ENCODE measurements at places on chromosomes 3 and 15.

DNA sequence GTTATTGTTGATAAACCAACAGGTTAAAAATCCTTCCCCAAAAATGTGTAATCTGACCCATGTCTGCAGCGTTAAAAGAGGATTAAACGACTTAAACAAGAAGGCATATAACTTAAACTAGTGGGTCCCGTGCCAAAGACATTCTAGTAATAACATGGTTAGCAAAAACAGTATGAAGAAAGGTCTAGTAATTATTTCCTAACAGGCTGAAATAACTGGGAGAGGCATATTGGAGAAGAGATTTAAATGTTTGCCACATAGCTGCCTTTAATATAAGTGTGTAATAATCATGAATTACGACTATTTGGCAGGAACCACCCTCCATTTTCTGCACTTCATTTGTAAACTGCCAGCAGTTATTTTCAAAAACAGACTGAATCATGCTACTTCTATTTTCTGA, 67.7 kb upstream of the CSPG5 start:
- no peak for DNase-seq

GRCh38 chr3:124722589-124722988, 7.7 kb upstream of the UMPS start:
- DNase-seq: no peak

DNA sequence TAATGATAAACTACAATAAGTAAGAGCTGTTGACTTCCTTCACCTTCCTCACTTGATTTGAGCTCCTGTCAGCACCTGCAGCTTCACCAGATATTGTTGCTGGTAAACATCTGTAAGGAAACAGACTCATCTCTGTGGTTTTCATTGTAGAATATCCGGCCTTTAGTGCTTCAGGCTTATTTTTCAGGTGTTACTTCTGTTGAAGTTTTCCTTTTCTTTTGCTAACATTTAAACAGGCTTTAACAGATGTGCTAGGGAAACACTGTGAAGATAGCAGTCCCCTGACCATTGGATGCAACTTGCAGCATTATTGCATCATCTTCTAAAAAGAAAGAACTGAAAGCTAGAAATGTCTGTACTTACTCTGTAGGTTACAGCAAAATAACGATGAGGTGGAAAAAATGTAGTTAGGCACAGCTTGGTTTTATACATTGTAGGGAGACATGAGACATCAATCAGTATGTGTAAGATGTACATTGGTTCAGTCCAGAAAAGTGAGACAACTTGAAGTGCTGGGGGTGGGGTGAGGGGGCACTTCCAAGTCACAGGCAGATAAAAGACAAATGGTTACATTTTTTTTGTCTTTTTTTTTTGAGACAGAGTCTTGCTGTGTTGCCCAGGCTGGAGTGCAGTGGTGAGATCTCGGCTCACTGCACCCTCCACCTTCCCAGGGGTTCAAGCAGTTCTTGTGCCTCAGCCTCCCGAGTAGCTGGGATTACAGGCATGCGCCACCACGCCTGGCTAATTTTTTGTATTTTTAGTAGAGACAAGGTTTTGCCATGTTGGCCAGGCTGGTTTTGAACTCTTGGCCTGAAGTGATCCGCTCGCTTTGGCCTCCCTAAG, 10.2 kb downstream of the EDEM1 start:
- peak; percentile 75 for DNase-seq

DNA sequence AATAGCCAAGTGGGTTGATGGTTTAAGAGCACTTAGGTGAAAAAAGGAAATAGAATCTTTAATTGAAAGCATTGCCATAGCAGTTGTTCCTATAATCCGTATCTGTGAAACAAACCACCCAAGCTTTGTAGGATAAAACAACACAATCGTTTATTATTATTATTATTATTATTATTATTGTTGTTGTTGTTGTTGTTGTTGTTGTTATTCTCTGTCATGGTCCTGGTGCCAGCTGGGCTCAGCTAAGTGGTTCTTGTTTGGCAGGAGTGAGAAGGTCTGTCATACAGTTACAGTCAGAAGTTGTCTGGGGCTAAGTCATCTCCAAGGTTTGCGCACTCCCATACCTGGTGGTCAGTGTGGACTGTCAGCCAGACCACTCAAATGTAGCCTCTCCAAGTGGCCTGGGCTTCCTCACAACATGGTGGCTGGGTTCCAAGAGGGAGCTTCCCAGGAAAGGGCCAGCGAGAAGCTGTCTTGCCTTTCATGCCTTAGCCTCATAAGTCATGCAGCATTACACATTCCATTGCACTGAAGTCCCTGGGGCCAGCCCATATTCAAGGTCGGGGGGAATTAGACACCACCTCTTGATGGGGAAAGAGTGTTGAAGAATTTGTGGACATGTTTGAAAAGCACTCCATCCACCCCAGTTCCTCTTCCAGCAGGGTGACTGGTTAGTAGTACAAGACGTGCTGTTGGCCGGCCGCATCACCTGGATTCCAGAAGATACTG, 54.3 kb upstream of the FGD5 start:
- no peak for DNase-seq

DNA sequence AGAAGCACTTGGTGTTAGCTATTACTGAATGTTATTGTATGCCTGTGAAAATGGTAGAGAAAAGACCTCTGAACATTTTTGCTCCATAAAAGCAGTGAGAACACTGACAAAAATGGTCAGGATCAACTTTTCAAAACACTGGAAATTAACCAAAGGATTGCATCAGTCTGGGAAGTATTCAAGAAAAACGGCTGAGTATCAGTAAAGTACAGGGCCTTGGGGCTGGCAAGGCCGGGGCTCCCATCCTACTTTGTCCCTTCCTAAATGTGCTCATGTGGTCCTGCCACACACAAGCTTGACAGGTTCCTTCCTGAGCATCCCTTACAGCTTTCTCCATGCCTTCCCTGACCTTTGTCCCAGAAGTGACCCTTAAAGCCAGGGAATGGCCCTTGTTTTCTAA, 84.0 kb downstream of the CFAP20DC start:
- DNase-seq: no peak

DNA sequence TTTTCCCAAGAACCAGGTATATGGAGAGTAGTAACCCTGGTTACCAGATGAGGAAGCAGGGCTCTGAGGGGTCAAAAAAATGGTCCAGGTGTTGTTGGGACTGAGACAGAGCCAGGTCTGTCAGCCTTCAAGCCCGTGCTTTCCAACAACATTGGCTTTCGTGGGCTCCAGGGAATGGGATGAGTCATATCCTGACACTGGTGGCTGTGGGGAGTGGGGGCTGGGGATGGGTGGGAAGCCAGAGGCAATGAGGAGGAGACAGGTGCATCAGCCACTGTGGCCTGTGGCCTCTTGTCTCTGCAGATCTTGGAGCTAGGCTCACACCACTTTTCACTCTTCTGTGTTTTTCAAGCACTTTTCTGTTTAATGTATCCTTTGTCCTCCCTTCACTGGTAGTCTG, 38.2 kb downstream of the CORO2B start:
- no peak for DNase-seq

GRCh38 chr3:27085829-27086730, 283.1 kb downstream of the NEK10 start:
- no peak for DNase-seq

DNA sequence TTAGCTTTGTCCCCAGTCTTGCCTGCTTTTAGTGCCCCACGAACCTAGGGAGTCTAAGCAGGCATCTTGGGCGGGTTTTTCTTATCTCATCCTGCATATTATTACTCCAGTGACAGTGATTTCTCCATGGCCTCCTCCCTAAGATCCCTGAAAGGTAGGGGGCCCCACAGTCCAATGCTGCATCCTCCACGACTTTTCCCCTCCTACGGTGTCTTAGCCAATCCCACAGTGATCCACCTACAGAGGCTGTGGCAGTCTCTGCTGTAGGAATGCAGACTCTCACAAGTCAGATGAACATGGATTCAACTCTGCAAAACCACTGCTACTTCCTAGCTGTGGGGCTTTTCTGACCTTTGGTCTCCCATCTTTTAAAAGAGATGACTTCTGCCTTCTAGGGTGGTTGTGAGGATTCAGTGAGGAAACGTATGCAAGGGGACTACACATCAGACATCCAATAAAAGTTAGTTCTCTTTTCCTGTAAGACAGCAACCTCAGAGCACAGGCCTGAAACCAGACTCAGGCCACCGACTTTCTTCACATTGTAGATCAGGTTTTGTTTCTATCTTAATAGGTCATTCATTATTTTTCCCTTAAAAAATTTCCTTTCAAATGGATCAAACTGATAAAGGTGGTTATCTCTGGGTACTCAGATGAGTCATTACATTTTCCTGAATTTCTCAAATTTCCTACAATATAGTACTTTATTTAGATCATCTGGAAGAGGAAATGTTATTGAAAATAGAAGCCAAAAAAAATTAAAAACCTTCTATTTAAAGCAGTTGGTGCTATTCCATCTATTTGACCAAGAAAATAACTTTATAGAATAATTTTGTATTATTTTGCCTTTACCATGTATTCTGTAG, 23.2 kb downstream of the ILDR1 start:
- no peak for DNase-seq

DNA sequence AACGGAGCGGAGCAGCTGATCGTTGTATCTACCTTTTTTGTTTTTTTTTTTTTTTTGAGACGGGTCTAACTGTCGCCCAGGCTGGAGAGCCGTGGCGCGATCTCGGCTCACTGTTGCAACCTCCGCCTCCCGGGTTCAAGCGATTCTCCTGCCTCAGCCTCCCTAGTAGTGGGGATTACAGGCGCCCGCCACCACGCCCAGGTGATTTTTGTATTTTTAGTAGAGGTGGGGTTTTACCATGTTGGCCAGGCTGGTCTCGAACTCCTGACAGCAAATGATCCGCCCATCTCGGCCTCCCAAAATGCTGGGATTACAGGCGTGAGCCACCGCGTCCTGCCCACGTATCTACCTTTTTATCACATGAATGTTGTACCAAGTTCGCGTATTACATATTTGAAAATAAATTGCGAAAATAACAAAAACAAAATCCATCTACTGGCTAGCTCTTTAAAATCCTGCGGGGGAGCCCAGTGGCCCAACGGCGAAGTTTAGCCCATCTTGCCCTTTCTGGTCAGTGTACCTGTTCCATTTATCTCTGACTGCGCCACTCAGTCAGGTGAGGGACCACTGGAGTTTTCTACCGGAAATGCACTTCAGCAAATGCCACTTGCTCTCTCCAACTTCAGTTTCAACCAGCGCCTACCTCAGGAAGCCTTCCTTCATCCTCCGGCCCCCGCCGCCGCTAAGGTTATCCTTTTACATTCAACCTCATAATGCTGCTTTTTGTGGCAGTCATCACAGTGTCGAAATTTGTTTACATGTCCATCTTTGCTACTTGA, 1.2 kb upstream of the EIF3J start:
- DNase-seq: peak; percentile 71

DNA sequence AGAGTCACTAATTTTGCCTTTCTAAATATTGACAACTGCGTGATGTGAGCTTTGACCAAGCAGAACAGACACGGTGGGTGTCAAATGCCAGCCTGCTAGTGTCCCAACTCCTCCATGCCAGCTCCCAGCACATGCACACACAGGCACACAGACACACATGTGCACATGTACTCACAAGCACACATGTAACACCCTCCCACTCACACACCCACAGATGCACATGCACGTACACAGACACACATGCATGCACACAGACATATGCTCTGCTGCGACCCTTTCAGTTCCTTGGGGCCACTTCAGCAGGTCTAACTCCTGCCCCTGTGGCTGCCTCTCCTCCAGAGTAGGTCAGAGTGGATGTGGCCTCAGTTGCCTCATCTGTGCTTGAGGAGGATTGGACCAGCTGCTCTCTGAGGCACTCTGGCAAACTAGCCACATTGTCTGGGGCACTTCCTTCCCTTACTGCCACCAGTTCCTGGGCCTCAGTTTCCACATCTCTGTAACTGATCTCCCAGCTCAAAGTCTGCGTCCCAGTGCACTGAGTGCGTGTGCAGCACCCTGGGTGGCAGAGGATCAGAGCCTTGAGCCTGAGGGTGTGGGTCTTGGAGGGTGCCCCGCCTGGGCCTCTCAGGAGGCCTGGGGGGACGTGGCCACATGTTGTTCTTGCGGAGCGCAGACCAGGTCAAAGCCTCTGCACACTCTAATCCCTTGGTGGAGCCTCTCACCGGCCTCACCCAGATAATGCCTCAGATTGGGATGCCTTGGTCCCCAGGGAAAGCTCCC, 55.0 kb upstream of the PRR23E start:
- no peak for DNase-seq

GRCh38 chr3:36729204-36730056, 34.9 kb downstream of the DCLK3 start:
- no peak for DNase-seq

DNA sequence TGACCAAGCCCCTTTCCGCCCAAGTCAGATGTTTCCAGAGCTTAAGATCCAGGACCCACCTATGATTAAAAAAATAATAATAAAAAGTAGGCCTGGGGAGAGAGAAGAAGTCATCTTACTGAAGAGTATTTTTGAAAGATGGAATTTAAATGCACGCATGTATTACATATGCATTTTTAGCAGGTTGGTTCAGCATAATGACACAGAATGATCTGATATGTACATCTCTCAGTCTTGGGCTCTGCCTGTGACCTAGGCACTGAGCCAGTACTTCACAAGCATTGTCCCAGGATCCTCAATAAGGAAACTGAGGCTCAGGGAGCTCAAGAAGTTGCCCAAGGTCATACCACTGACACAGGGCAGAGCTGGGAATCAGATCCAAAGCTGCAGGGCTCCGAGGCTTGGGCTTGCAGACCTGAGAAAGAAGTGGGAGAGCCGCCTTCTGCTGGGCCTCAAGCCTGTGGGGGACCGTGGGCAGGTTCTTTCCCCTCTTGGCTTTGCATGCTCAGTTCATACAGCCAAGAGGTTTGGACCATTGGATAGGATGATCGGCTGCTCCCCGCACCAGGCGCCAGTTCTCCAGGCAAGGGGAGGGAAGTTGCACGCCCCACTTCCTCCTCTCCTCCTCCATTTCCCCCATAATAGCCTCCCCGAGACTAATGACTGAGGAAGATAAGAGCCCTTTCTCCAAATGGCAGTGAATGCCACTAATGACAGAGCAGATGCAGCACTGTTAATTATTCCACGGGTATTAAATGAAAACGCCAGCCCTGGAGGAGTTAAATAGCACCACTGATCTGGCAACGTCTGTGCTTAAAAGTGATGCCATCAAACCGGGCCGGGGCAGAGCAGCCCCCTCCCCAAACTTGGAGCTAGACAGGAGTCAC, 6.9 kb downstream of the SLC6A1 start:
- DNase-seq: no peak
